Cardiac muscle cell (in vitro differentiated cells and primary cell): ENCODE measurements at places on chromosomes 3 and 15. TPM values are rescaled to one million over a fixed set of nuclear protein-coding genes. Genes with fewer than 3 reads are reported as not detected.
A peak's percentile ranks its signal among the peaks of the same experiment; 100 is the strongest.

GOLGA6D gene
- 0.06 and 0.28 TPM in 2 replicates for total RNA-seq

MYZAP gene
- 103 and 143 TPM in 2 replicates for total RNA-seq

LRRC2 gene
- total RNA-seq = 0.56 and 0.77 TPM in 2 replicates

GABRB3 gene
- 1.5 and 3.0 TPM in 2 replicates for total RNA-seq

ALPK3 gene
- total RNA-seq = 44.6 and 52.1 TPM in 2 replicates

SOX2 gene
- total RNA-seq = 0.18 TPM in 1 of 2 replicates, not detected in the other

KLHL6 gene
- 0.03 and 0.04 TPM in 2 replicates for total RNA-seq

GRCh38 chr15:39270934-39271333 lies 309.9 kb upstream of the THBS1 start:
- H3K27me3 ChIP-seq = no peaks in the 10 kb centered on the region
- peaks cover 4% of the 10 kb centered on the region for H3K4me1 ChIP-seq
- no peak overlapping the region for H3K4me3 ChIP-seq
- H3K27ac ChIP-seq = no peak overlapping the region
- DNase-seq = peak; percentile 75

- H3K27ac ChIP-seq = no peak overlapping the region
- DNase-seq = no peak
- H3K36me3 ChIP-seq = no peaks in the 10 kb centered on the region
- no peaks in the 10 kb centered on the region for H3K27me3 ChIP-seq
Measured at GRCh38 chr3:52352566-52352965, 36.4 kb downstream of the DNAH1 start.

DNA sequence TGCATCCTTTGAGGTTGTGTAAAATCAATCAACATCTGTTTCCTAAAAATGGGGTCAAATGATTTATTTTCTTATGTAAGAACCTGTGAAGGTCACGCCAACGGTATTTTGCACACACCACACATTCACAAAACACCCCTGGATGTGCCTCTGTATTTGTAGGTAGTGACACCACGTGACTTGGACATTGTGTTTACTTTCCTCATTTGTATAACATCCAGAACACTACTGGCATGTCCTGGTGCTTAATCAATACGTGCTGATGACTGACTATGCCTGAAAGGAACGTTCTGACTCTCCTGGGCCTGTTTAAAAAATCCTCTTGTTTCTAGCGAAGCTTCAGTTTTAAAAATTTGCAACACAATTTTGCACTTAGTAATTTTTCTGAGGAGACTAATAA lies 3.4 kb upstream of the TAFA4 start:
- H3K27me3 ChIP-seq = no peaks in the 10 kb centered on the region
- no peak for DNase-seq
- no peaks in the 10 kb centered on the region for H3K4me1 ChIP-seq
- no peak overlapping the region for H3K27ac ChIP-seq
- H3K36me3 ChIP-seq = no peaks in the 10 kb centered on the region

DNA sequence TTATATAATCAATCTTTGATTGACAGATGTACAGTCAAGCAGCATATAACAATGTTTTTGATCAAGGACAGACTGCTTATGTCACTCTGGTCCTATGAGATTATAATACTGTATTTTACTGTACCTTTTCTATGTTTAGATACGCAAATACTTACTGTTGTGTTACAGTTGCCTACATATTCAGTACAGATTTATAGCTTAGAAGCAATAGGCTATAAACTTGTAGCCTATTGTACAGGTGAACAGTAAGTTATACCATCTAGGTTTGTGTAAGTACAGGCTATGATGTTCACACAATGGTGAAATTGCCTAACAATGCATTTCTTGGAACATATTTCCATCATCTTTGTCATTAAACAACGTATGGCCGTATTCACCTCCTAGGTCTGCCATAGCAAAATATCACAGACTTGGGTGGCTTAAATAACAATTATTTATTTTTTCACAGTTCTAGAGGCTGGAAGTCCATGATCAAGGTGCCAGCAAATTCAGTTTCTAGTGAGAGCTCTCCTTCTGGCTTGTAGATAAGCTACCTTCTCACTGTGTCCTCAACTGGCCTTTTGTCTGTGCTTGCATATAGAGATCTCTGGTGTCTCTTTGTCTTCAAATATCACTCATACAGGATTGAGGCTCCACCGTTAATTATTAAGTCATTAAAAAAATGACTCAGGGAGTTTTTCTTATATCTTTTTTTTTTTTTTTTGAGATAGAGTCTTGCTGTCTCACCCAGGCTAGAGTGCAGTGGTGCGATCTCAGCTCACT lies 89.1 kb downstream of the EBLN2 start:
- H3K4me1 ChIP-seq = peaks cover 5% of the 10 kb centered on the region
- H3K27me3 ChIP-seq = no peaks in the 10 kb centered on the region
- no peak for DNase-seq
- no peak overlapping the region for H3K4me3 ChIP-seq
- no peak overlapping the region for H3K27ac ChIP-seq

DNA sequence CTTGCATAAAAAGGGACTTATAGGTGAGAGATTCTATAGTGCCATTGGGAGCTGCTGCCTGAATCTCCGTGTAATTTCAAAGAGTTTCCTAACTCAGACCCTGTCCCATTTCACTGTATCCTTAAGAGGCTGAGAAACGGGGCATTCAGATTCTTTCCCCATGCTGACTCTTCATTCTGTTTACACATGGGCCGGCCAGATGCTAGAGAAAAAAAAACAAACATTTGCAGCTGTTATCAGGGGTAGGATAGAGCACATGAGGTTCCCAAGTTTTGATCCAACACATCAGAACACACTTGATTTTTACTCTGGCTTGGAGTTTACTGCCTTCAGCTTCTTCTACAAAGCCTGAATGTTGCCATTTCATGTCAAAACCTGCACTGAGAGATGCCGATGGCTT lies 215.9 kb upstream of the TPRG1 start:
- no peaks in the 10 kb centered on the region for H3K4me1 ChIP-seq
- no peak overlapping the region for H3K27ac ChIP-seq
- no peak for DNase-seq
- H3K4me3 ChIP-seq = no peak overlapping the region
- no peaks in the 10 kb centered on the region for H3K27me3 ChIP-seq

GRCh38 chr3:184218814-184219213 lies 10.6 kb upstream of the VWA5B2 start:
- no peak for DNase-seq
- H3K4me1 ChIP-seq = no peaks in the 10 kb centered on the region
- H3K4me3 ChIP-seq = no peak overlapping the region
